ENCODE measurements at places on chromosomes 1 and 21.

DNA sequence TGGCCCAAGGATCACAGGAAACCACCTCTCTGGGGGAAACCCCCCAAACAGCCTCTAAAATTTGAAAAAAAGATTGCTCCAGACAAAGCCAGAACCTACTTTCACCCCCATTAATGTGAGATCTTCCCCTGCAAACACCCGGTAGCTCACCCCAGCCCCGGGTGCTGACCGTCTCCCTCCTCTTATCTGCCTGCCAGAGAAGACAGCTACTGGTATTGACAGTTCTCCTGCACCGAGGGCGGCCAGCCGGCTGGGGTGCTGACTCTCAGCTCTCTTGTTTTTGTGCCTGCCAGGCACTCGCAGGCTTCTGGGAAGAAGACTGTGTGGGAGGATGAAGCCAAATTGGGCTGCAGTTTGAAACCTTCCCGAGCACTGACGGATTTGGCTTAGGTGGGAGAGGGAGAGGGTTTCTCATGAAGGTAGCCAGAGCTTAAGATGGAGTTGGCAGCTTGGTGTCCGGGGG, 48.2 kb downstream of the RASSF5 start:
- no peak for DNase-seq

- DNase-seq = no peak
These were observed 59.4 kb upstream of the NEK2 start for GRCh38 chr1:211734791-211735190.

DNA sequence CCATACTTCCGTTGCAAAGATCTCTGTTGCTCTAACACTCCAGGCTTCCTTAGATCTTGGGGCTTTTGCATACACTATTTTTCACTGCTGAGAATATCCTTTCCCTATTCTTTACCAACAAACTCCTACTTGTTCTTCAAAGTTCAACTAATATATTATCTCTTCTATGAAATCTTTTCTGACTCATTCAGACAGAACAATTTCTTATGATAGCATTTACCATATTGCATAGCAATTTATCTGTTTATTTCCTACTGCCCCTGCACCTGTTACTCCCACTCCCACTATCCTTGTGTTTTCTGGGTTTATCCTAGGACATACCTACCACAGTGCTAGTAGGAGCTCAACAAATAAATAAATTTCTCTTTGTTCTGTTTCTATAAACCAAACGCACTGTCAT, 11.0 kb downstream of the GADD45A start:
- no peak for DNase-seq

DNA sequence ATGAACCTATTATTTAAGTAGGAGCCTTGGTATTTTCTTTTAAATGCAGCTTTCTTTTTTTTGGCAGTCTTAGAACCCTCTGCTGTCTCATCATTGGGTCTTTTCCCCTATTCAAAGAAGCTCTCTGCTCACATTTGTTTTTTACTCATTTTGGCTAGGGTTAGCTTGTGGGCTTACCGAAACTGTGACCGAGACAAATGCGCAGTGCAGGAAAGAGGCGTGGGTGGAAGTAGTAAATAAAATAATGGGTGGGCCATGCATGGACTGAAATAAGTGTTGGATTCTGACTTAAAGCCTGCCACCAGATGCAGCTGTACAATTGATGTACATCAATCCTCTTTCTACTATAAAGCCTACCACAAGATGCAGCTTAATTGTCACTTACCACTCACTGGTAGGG, 14.7 kb downstream of the XPR1 start:
- no peak for DNase-seq

- no peak for DNase-seq
These were observed 9.1 kb upstream of the SYTL1 start for GRCh38 chr1:27332536-27333281.

GRCh38 chr1:156813750-156814570, 2.7 kb downstream of the SH2D2A start:
- DNase-seq = no peak

GRCh38 chr1:23473037-23473800, 10.8 kb downstream of the ASAP3 start:
- DNase-seq = no peak

DNA sequence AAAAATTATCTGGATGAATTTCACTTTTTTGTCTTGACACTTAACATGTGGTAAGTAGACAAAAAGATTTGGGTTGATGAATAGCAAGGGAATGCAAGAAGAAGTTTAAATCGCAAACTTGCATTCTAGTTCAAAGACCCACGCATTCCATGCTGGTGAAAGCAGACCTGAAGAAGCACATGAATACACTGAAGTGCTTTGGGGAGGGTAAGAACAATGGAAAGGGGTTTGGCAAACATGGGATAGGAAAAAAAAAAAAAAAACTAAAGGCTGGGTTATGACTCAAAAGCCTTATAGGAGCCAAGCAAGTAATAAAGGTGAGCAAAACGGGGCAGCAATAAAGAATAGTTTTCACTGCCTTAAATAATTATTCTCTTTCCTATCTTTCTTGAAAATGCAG, 450.2 kb downstream of the LMO4 start:
- no peak for DNase-seq

- no peak for DNase-seq
These were observed 42.6 kb downstream of the PCNT start for GRCh38 chr21:46366561-46366960.

DNA sequence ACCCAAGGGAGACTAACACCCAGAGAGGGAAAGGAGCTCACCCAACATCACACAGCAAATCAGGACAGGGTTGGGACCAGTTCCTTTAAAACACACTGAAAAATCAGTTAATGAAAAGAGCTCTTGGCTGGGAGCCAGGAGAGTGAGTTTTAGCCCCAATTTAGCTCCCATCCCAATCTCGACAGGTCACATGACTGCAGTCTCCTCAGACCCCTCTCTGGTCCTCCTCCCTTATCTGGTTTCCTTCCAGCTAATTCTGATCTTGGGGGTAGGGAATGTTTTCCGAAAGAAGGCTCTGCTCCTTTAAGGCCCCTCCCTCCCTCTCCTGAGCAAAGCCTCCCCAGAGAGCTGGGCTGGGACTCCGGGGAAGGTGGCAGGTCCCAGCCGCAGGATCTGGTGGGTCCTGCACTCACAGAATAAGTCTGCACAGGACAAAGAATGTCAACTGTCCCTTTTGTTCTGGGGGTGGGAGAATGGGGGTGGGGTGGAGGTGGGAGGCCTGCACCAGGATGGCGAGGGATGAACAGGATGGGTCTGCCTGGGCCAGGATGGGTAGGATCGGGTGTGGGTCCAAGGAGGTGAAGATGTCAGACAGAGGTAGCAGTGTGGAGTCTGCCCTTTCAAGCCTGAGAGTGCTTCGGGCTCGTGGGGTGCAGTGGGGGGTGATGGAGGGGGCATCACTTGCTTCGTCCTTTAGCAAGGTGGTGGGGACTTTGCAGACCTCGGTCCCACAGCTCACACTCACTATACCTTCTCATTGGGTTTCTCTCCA, 57.3 kb upstream of the SSBP3 start:
- no peak for DNase-seq

DNA sequence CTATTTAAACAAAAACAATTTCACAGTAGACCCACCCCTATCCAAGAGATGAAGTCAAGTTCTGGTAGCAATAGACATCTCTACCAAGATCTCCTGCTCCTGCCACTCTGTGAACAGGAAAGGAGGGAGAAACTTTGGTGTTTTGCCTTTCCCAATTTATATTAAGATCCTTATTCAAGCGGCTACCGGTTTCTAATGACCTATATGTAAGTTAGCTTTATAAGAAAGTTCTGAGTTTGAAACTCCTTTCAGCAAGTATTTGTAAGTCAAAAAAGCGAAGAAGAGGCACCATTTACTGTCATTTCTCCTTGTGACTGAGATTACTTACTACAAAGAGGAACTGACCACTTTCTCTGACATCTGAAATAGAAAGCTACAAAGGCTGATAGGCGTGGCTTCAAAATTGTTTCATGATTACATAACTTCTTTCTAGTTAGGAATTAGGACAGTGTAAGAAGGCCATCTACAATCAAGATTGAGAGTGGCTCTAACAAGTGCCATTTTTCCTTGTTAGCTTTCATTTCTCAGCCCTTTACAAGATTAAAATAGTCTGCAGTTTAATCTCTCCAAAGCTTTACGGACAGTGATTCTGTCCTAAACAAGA, at the start of gene MNDA:
TSS of gene MNDA (plus strand) at position 448 of the 604 bp plus-strand sequence. CDS start 10,803 bp downstream, outside the sequence.
- DNase-seq = no peak

DNA sequence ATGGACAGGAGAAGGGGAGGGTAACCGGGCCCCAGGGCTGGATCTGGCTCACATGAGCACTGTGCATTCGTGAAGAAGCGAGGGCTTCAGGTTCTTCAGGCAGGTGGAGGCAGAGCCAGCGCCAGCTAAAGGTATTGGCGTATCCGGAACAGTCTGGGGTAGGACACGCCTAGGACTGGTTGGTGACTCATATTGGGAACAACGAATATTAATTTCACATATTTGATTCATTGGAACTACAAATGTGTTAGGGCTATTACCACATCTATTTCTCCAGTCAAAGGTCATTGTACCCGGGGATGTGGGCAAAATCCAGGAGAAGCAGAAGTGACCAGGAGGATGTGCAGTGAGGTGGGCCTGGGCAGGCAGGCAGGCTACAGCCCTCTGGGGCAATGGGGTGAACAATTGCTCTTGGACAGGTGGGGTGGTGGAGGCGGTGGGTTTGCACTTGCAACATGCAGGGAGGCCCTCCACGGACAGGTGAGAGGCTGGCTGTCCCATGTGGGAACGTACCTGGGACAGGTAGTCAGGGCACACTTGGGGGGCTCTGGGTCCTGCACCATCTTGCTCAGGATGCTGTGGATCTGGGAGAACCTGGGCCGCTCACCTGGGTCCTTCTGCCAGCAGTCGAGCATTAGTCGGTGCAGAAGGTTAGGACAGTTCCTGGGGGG, 26.7 kb downstream of the CDCA8 start:
- DNase-seq = no peak

DNA sequence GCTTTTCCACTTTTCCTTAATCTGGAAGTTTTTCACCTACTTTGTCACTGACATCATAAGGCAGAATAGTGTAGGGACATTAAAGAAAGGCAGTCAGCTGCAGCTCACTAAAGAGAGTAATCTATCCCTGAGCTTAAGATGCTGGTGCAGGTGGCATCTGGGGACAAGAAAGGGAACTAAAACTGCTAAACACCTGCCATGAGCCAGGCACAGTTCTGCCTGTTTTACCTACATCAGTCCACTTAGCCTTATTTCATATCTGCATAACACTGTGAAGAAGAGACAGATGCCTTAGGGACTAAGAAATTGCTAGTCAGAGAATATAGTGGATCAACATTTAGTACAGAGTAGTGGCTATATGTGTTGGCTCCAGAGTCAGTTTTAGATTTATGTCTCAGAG, 88.1 kb downstream of the GPATCH2 start:
- DNase-seq = no peak

DNA sequence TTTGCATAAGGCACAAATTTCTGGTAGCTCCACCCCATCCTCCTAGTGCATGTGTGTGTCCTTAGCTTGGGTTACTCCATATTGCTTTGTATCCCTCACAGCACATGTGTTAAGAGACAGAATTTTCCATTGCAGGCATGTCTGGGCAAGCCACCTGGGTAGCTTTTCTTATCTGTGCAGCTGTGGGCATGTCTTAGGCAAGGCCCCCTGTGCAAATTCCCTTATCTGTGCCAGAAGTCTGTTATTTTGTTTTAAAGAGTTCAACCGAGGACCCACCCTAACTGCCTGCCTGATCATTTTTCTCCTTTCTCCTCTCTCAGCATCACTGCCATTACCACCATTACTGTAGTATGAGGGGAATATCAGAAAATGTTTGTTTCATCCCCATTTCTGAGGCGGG, 131.9 kb downstream of the CYYR1 start:
- DNase-seq = no peak

GRCh38 chr1:20373764-20374163, 83.1 kb downstream of the VWA5B1 start:
- DNase-seq = no peak

DNA sequence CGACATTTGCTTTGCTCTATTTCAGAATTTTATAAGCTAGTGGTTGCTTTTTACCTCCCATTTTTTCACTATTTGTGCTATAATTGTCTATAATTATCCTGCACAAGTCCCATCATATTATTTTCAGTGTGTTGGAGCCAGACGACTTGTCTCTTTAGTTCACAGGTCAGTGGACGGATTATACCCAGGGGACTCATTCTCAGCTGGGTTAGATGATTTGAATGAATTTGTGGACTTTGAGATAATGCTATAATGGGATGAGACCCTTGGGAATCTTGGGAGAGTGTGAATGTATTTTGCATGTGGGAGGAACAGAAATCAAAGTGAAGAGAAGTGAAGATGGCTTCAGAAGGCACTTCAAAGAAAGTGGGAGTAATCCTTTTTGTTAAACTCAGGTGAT, 31.5 kb upstream of the KCNK1 start:
- DNase-seq = no peak

DNA sequence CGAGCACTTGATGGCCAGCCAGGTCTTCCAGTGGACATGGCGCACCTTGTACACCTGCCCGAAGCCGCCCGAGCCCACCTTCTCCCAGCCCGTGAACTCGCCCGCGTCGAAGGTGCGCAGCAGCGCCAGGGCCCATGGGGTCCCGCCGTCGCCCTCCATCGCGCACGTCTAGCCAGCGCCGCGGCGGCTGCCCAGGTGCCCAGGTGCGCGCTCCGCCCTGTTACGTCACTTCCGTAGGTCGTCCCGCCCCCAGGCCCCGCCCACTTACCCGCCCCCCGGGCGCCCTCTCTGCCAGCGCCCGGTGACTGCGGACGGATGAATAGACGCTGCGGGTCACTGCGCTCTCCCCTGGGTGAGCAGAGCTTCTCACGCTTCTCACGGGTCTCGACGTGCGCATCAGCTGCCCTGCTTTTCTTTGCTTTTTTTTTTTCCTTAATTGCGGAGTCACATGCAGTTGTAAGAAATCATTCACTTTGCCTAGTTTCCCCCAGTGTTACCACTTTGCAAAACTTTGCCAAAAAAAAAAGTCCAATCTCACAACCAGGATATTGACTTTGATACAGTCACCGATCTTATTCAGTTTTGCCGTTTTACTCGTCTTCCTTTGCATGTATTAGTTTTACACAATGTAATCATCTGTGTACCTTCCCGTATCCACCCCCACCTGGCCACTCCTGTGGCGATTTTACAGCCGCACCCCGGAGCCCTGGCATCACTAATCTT, at the start of gene RIPK4:
TSS of gene RIPK4 (minus strand) at position 170 of the 723 bp plus-strand sequence. CDS start at position 159, 11 bp downstream.
- no peak for DNase-seq

GRCh38 chr1:238205045-238205662, 314.4 kb upstream of the ZP4 start:
- no peak for DNase-seq

GRCh38 chr1:100178091-100178490, at the start of gene LRRC39:
Gene LRRC39 (minus strand): TSS chr1:100178256. CDS start chr1:100168516, 9,740 bp downstream.
- no peak for DNase-seq

DNA sequence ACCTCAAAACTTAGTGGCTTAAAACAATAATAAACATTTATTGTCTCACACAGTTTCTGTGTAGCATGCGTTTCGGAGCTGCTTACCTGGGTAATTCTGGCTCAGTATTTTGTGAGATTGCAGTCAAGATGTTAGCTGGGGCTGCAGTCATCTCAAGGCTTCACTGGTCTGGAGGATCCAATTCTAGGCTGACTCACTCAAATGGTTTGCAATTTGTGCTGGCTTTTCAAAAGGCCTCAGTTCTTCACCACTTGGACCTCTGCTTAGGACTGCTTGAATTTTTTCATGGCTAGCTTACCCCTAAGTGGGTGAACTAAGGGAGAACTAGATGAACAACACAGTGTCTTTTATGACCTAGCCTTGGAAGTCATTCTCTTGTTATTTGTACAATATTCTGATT, 21.0 kb downstream of the XPR1 start:
- DNase-seq = no peak

GRCh38 chr1:241808265-241808664, 39.7 kb upstream of the EXO1 start:
- no peak for DNase-seq

- no peak for DNase-seq
These were observed 2.8 kb downstream of the SSBP3 start for GRCh38 chr1:54403405-54403804.
